Thoracic aorta (tissue), 2 donors: ENCODE measurements at places on chromosomes 12 and 14. TPM values are rescaled to one million over a fixed set of nuclear protein-coding genes. Genes with fewer than 3 reads are reported as not detected.
A peak's percentile ranks its signal among the peaks of the same experiment; 100 is the strongest.

The LYZ gene
- 91.2 TPM for total RNA-seq

GRCh38 chr12:129530517-129530916, 373.3 kb downstream of the TMEM132D start:
- no peak for DNase-seq
- no peak overlapping the region for H3K27ac ChIP-seq
- no peaks in the 10 kb centered on the region for H3K27me3 ChIP-seq
- H3K4me1 ChIP-seq: no peaks in the 10 kb centered on the region

DNA sequence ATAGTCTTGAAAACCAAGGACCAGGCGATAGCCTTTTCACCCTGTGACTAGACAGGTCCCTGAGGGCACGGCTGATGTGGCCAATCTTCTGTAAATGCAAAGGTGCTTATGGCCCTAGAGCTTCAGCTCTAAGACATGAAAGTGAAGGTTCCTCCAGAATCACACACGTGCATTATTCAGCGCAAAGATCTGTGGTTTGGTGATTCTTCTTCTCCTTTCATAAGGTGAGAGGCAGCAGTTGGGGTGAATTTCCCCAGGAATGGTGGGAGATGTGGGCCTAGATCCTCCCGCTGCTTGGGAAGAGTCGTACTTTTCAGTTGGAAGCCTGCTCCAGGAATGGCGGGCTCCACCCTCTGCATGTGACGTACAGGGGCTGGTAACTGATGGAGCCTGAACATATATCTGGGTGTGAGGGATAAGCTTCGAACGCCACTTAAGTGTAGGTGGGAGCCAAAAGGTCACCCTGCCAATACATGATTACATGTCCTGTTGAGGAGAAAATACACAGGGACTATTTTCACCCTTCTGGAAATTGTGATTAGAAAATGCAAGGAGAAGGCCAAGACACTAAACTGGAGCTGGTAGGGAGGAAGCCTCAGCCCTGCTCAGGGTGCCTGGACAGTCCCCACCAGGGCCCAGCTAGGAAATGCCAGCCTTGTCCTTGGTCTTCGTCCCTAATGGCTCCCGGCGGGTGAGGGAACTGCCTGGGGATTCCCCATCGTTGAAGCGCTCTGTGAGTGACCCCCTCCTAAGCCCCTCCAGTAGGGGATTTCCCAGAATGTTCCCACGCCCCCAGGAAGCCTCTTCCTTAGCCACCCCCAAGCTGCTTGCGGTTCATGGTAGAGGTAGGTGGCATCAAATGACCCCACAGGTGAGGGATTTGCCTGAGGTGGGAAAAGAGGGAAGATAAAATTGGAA, 17.6 kb downstream of the BATF start:
- H3K27me3 ChIP-seq: no peaks in the 10 kb centered on the region
- no peak overlapping the region for H3K27ac ChIP-seq
- no peaks in the 10 kb centered on the region for H3K36me3 ChIP-seq
- no peaks in the 10 kb centered on the region for H3K4me1 ChIP-seq

GRCh38 chr14:69615496-69616407, 4.4 kb downstream of the SUSD6 start:
- no peak for DNase-seq
- no peaks in the 10 kb centered on the region for H3K36me3 ChIP-seq
- H3K27me3 ChIP-seq: no peaks in the 10 kb centered on the region

DNA sequence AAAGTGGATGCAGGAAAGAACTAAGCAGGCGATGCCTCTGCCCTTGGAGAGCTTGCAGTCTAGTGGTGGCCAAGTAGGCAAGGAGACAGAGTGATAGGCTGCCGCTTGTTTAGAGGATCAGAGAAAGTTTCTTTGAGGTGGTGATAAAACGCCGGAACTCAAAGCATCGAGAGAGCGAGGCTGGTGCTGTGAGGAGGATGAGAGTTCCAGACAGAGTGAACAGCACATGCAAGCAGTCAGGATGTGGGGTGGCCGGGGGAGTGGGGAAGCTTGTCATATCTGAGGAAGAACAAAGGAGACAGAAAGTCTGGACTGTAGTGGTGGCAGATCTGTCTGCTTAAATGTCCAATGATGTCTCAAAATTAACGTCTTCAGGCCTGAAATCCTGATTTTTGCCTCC, 319.7 kb downstream of the SNAPC1 start:
- no peaks in the 10 kb centered on the region for H3K4me1 ChIP-seq
- no peak for DNase-seq
- H3K4me3 ChIP-seq: no peak overlapping the region

DNA sequence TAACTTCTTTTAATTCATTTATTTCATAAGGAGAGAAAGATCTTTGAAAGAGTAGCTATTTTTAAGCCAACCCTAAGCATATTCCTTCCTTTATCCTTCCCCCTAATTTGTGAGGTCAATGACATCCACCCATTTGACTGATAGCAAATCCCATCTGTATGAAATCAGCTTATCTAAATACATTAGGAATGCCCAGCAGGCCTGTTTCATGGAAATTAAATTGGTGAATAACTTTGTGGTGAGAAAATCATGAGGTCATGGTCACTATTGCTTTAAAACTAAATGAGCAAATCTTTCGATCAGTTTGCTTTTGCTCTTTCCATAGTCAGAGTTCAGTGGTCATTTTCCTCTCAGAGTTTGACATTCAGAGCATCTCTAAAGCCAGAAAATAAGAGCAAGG, 256.6 kb downstream of the CPNE8 start:
- H3K36me3 ChIP-seq: no peaks in the 10 kb centered on the region
- H3K27me3 ChIP-seq: no peaks in the 10 kb centered on the region
- DNase-seq: no peak
- H3K27ac ChIP-seq: no peak overlapping the region
- no peaks in the 10 kb centered on the region for H3K4me1 ChIP-seq

GRCh38 chr14:78356391-78356790, 186.2 kb downstream of the NRXN3 start:
- H3K4me1 ChIP-seq: no peaks in the 10 kb centered on the region
- H3K4me3 ChIP-seq: no peak overlapping the region
- no peak for DNase-seq

DNA sequence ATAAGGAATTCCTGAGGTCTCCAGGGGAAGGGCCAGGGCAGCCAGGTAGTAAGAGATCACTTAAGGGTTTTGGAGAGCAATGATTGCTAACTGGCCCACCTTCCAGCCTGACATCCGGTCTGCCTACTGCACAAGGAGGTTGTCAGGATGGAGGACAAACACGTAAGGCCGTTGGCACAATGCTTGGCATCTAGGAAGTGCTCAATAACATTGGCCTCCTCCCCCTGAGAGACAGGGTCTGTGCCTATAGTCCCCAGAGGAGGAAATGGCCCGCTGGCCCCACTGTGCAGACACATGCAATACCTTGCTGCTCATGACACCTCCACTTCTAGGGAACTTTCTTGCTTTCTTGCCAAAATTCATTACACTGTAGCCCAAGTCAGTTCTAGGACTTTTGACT, 73.2 kb downstream of the NTF3 start:
- H3K36me3 ChIP-seq: no peaks in the 10 kb centered on the region
- H3K27ac ChIP-seq: no peak overlapping the region
- H3K27me3 ChIP-seq: no peaks in the 10 kb centered on the region
- peaks cover 2% of the 10 kb centered on the region for H3K4me1 ChIP-seq
- no peak for DNase-seq

DNA sequence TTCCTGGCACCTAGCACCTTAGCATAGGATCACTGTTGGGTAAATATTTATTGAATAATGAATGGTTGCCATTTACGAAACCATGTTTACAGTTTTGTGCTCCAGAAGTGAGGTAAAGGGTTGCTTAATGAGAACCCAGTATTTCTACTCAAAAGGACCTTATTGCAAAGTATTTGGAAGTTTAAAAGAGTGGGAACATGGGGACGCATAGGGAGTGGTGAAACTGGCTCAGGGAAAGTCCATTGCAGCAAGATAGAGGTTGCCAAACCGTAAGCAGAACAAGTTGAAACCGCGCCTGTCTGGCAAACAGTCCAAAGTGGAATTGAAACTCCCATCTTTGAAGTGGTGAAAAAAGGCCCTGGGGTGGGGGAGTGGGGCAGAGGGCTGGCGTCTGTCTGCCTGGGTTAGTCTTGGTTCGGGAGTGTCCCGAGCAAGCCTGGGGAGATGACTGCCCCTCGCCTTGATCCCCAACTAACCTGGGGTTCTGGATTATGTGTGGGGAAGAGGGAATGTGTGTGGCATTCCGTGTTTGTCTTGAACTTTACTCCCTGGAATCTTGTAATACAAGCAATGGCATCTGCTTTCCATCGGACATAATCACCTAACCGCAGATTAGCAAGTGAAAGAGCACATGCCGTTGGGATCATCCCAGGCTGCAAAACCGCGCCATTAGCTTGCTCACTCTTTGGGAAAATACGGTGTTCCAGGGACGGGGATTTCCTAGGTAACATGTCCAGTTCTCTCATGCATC, 7.2 kb downstream of the ALDH2 start:
- H3K4me1 ChIP-seq: peaks cover 85% of the 10 kb centered on the region
- DNase-seq: no peak
- H3K27me3 ChIP-seq: no peaks in the 10 kb centered on the region
- no peaks in the 10 kb centered on the region for H3K36me3 ChIP-seq
- H3K27ac ChIP-seq: peak overlapping the region; percentile 56

DNA sequence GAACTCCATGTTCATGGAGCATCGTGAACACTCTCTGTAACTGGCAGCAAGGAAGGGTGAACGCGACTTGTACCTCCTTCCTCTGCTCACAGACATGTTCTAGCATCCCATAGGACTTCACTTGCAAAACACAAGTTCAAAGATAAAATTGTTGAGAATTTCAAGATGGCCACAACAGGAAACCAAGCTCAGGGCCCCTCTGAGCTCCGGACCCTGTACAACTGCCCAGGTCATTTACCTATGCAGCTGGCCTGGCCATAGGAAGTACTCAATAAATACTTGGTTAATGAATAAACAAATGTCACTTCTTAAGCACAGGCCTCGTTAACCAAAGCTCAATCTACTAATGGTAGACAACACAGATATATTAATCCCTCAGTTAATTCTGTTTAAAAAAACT, 11.7 kb upstream of the PPP4R4 start:
- H3K4me3 ChIP-seq: no peak overlapping the region
- no peak overlapping the region for H3K27ac ChIP-seq
- no peaks in the 10 kb centered on the region for H3K27me3 ChIP-seq
- no peaks in the 10 kb centered on the region for H3K36me3 ChIP-seq

DNA sequence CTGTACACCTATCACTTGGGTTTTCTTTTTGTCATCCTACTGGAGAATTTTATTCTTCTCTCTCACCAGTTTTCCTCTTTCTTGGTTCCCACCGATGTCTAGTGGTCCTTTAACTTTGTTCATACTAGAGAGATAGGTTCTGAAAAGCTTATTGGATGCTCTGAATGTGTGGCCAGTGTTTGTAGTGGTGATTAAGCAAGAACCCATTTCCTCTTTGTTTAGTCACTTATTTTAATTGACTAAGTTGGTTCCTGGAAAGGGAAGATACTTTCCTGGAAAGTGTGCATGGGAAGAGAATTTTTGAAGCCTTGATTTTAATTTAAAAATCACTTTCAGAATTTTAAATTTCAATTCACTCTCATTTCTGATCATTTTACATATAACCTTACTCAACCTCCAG, 127.2 kb downstream of the OTOGL start:
- no peak overlapping the region for H3K27ac ChIP-seq
- H3K36me3 ChIP-seq: no peaks in the 10 kb centered on the region
- DNase-seq: no peak

- peaks cover 46% of the 10 kb centered on the region for H3K4me1 ChIP-seq
- H3K27ac ChIP-seq: no peak overlapping the region
- H3K36me3 ChIP-seq: no peaks in the 10 kb centered on the region
- H3K4me3 ChIP-seq: no peak overlapping the region
Observed at GRCh38 chr12:116066381-116067230, 210.9 kb downstream of the MED13L start.
